Activated B cell treated with CpG ODN at 0.5 μM for 24 hours (primary cell): ENCODE measurements at places on chromosomes 6 and 20. TPM values are rescaled to one million over a fixed set of nuclear protein-coding genes. Genes with fewer than 3 reads are reported as not detected.

DNA sequence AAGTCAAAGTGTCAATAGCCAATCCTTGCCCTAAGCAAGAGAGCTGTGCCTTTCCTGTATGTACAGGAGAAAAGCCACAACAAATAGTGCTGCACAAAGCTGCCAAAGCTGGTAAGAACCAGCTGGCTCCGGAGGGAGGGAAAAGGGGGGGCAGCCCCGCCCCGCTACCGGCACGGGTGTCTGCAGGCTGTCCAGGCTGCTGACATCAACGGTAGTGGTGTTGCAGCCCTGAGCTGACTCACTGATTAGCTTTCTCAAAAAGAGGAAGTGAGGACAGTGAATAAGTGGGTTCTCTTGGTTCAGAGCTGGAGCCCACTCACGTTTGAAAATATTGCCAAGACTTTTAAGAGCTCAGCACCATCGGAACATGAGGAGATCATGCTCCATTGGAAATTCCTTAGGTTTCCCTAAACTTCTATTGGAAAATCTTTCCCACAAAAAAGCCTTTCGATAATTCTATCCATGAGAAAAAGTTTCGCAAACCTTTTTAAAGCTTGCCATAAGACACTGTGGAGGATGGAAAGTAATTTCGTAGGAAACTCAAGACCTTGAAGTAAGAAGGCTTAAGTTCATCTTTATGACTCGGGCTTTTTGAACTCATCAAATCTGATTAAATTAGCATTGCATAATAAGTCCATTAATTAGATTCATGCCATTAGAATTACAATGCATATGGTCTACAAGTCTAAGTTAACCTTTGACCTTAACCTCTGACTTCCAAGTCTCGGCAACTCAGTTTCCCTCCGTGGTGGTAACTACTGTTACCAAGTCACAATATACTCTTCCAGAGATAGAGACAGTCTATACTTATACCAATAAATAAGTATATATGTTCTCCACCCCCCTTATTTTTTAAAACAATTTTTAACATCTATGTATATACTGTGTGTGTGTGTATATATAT lies 67.0 kb downstream of the TNFRSF21 start:
- peak; percentile 65 for DNase-seq
- peak overlapping the region; percentile 59 for H3K4me3 ChIP-seq
- H3K27me3 ChIP-seq = no peaks in the 10 kb centered on the region
- H3K27ac ChIP-seq = peak overlapping the region; percentile 83
- H3K4me1 ChIP-seq = peaks cover 36% of the 10 kb centered on the region

DNA sequence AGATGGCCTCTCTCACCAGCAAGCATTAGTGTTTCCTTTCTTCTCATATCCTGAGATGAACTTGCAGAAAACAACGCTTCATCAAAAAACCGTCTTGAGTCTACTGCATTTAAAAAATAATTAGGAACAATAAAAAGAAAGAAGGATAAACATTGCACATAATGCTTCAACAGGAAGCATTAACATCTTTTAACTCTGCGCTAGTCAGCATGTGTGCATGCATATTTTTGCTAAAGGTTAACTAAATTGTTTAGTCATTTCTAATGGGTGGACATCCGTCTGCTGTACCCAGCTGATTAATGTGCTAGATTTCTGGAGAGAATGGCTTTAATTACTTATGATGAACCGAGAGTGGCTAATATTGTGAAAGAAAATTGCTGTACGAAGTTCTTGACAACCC lies 349.3 kb downstream of the SOX4 start:
- H3K36me3 ChIP-seq = no peaks in the 10 kb centered on the region
- no peaks in the 10 kb centered on the region for H3K27me3 ChIP-seq
- H3K4me1 ChIP-seq = no peaks in the 10 kb centered on the region
- no peak for DNase-seq

DNA sequence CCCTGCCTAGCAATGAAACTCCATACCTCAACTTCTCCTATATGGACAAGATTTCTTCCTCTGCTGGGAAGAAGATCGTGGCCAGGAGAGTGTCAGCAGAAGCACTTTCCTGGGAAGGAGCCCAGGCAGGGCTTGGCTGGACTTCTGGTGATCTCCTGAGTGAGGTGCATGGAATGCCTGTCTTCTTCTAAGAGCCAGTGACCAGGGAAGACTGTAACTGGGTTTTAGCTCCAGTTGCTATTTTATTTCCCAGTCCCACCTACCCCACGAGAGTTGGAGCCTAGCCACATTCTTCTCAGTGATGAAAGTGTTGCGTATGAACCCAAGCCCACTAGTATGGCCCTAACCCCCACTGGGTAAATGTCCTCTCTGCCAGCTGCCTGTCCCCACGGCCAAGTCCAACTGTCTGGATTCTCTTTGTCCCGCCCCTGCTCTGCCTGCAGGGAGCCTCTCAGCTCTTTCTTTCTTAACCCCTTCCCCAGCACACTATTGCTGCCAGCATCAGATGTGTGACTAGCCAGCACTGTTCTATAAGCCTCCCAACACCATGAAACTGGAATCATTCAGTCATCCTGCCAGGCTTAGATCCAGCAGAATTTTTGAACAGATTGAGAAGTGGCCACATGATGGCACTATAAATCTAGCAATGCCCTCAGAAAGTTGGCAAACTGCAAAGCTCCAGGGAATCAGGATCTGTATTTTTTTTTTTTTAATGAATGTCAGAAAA lies 69.8 kb upstream of the FAM184A start:
- no peak for DNase-seq
- no peaks in the 10 kb centered on the region for H3K36me3 ChIP-seq
- H3K4me3 ChIP-seq = no peak overlapping the region

The FAM83D gene
- total RNA-seq = 0.93 and 1.2 TPM in 2 replicates

The RAET1L gene
- not detected in 2 replicates for total RNA-seq
